Cerebellar nuclear complex (tissue), 1 donor: ENCODE measurements at places on chromosomes 12 and 14.

- DNase-seq: no peak
Measured at GRCh38 chr14:22854963-22855724, 16.4 kb upstream of the LRP10 start.

- no peak for DNase-seq
Measured at GRCh38 chr12:58254463-58255100, 313.2 kb downstream of the ATP23 start.

GRCh38 chr14:77654001-77654441, 37.6 kb upstream of the SPTLC2 start:
- no peak for DNase-seq

- DNase-seq: no peak
Measured at GRCh38 chr12:31518680-31519227, 72.2 kb downstream of the DENND5B start.

- no peak for DNase-seq
Measured at GRCh38 chr12:95396849-95397468, 77.0 kb upstream of the METAP2 start.

DNA sequence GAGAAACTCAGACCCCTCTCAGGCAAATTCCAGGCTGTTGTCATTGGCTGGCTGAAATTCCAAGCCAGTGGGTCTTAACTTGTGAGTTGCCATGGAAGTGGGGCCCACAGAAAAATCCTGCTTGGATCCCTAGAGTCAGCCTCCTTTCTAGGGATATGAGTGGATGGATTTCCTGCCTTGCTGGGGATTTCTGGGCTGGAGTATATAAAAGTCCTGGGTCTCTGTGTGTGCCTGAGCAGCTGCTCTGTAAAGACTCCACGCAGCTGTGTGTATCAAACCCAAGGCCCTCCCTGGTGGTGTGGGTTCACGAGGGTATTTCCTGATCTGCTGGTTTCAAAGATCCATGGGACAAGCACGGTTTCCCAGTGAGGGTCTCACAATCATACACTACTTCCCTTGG, 1077.1 kb downstream of the SLC16A7 start:
- no peak for DNase-seq

GRCh38 chr12:111355201-111355925, 13.5 kb downstream of the PHETA1 start:
- no peak for DNase-seq

DNA sequence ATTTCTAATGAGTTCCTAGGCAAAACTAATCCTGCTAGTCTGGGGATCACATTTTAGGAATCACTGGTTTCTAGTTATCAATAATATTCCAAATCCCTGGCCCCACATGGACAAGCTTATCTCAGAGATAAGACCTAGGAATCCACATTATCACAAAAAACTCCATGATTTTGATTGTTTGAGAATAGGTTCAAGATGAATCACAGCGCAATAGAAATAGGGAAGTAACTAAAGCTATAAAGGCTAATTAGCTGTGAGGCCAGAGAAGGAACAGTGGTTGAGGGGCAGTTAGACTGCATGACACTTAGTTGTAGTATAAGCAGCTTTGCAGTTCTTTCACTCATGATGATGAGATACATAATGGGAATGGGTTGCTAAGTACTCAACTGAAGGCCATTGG, 13.1 kb upstream of the ATP5F1B start:
- DNase-seq: no peak

- no peak for DNase-seq
Measured at GRCh38 chr12:87317302-87317701, 711.9 kb downstream of the C12orf50 start.

GRCh38 chr14:59337141-59337611, 128.0 kb downstream of the GPR135 start:
- no peak for DNase-seq

- no peak for DNase-seq
Measured at GRCh38 chr12:101764051-101764792, 25.0 kb upstream of the SYCP3 start.

- DNase-seq: no peak
Measured at GRCh38 chr12:117674313-117674712, 294.5 kb downstream of the KSR2 start.

GRCh38 chr12:116068853-116069252, 208.6 kb downstream of the MED13L start:
- no peak for DNase-seq

DNA sequence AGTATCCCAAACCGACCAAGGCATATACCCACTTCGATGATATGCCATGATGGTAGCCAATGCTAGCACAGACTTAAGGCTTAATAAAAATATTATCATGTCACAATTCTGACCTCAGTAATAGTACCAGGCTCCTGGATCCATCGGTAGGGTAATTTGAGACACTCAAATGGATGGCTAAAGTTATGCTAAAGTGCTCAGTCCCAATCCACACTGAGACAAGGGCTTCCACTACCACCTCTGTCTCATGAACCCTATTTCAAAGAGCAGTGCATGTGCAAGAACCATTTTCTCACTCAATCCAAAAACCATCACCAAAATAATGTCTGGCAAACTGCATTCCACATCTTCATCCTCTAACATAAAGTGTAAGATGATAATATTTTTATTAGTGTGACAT, 122.4 kb upstream of the KRR1 start:
- DNase-seq: no peak

DNA sequence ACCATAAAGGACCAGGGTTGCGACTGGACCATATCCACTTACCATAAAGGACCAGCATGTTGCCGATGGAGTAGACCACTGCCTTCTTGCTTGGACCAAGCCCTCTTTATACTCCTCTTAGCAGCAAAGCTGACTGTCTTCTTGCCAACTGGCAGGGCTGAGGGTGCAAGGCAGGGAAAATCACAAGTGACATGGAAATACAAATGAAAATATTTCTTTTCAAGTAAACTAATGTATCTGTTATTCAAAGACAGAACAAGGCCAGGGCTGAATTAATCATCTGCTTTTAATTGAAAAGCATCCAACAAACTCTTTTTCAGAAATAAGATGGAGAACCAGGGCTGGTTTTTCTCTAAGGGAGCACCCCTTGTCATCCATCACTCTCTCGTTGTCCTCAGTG, at the start of gene CELA1:
TSS of gene CELA1 (minus strand) at position 99 of the 400 bp plus-strand sequence. CDS start at position 58, 41 bp downstream.
- DNase-seq: no peak

DNA sequence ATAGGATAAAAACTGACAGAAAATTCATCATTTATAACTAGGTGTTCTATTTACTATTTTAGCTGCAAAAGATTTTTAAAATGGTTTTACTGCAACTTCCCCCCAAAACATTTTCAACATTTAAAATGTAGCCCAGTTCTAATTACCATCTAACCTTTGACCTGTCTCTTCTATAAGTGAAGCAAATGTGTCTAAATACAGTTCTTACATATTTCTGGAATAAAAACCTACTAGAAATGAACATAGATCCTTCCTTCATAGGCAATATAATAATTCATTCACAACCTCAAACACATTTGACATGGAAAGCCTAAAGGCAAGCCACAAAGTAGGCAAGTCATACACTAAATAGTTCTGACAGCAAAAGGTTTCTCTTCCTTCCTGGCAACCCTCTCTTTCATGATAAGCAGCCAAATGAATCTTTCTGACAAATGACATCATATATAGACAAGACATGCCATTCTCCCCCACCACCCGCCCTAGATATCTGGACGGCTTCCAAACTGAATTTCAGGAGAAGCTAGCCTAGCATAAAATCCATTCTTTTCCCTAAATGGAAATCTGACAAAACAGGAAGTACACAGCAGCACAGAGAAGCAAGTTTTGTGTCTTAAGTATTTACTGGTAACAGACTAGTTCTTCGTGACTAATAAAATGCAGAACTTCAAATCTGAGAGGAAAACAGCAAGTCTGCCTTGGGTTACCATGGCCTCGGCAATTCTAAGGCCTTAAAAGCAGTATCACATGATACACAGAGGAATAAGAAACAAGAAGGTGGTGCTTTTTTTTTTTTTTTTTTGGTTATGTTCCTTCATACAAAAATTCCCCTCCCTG, 17.2 kb upstream of the ARID4A start:
- no peak for DNase-seq

GRCh38 chr14:77554207-77554606, 55.6 kb upstream of the ISM2 start:
- no peak for DNase-seq
